ENCODE measurements at places on chromosomes 16 and 17.

GRCh38 chr17:82193520-82194220 is 19.0 kb downstream of the CCDC57 start:
- no peak for DNase-seq

DNA sequence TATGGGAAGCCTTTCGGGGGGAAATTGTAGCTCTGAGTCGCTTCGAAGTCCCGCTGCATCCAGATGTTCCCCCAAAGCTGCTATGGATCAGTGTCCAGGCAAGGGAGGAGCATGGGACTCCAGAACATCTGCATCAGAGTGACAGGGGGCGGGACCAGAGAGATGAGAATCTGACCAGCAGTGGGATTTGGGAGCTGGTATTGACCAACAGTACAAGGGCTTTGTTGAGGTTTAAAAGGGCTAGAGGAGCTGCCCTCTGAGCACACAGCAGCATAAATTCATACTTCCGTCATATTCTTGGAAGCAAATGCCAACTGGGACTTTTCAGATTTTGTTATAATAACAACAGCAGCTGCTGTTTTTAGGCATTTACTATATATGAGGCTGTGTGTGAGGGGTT is 10.6 kb downstream of the RBFOX1 start:
- no peak for DNase-seq

DNA sequence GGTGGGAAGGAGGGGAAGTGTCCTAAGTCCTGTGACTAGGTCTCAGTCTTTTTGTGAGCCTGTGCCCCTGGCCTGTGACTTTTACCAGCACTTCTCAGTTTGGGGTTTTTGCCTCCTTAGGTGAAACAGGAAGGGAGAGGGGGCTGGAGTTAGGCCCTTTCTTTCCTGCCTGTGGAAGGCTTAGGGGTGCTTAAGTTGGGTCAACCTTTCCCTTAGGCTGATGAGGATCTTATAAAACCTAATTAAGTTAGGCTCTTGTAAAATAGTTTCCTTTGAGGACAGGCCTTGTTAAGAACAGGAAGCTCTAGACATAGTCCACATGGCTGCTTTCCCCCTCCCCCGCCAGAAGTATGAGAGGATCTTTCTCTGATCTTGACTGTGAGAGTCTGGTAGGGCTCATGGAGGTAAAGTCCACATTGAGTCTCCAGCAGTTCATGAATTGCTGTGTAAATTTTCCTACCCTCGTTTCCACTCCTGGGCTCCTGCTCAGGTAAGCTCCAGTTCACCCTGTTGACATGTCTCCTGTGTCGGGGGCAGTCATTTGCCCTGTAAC is 17.0 kb upstream of the DNASE1 start:
- no peak for DNase-seq

DNA sequence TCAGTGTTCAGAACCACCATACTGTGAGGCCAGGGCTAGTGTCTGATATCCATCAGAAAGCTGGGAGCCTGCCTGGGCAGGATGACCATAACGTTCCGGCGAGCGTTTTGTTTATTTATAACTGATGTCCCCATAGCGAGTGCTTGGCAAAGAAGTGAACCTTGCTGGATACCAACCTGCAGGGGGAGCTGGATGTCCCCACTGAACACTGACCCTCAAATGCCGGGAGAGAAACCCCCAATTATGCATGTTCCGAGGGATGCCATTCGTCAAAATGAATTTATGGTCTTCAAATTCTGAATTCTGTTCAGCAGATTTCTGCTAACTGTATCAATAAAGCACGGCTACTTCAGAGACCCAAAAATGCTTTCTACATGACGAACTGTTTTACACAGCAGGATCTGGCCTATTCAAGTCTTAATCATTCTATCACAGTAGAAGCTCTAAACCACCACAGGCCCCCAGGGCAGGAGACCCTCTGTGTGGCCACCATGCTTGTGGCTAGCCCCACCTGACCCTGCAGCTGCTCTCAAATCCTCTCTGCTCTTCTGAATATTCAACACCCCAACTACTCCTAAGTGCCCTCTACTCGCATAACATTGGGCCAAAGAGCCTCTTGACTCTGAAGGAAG is 15.2 kb downstream of the MED24 start:
- no peak for DNase-seq

DNA sequence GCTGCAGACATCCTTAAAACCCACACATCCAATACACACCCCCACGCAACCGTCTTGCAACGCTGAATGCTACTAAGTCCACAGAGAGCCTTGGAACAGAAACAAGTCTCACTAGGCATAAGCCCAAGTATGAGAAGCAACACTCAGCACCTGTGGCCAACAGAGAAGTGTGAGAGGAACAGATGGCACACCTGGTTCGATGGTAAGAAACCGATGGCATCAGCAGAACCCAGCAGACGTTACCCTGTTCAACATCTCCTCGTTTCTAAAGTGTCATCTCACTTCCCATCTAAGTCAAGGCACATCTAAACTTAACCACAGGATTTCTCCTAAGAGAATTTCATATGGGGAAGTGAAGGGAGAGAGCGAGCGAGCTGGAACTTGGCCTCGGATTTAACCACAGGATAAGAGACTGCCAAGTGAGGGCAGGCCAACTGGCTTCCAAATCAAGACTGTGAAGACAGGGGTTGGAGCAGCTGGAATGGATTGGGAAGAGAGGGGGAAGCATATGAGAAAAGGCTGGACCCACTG is 41.0 kb downstream of the NXPH3 start:
- no peak for DNase-seq

DNA sequence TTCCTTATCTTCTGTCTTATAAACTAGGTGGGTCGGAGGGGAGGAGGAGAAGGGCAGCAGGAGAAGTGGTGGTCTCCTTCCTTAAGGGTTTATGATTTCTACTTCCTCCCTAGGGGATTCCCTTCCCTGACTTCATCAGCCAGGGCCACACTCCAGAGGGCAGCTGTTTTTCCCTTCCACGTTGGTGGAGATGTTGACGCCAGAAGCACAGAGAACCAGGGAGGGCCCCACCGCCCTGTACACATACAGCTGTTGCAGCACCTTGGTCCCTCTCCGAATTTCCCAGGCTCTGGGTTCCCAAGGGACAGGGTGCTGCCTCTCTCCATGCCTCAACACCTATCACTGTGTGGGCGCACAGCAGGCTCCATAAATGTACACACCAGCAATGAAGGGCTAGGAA is 5.6 kb upstream of the SLC6A4 start:
- no peak for DNase-seq

Measured in activated CD8-positive, alpha-beta memory T cell treated with anti-CD3 and anti-CD28 coated beads for 1 hour (primary cell).